Endothelial cell of umbilical vein (primary cell): ENCODE measurements at places on chromosomes 3 and 15. TPM values are rescaled to one million over a fixed set of nuclear protein-coding genes. Genes with fewer than 3 reads are reported as not detected.

The SEMA5B gene
- total RNA-seq, result 0.07 and 0.44 TPM in 2 replicates

The RUVBL1 gene
- 57.0 and 58.5 TPM in 2 replicates for total RNA-seq

The SLC27A2 gene
- total RNA-seq, result not detected in 2 replicates

The SLC2A2 gene
- total RNA-seq, result not detected in 2 replicates

The ZNF106 gene
- 51.2 and 53.5 TPM in 2 replicates for total RNA-seq

The ERICH6 gene
- total RNA-seq, result not detected in 2 replicates

The PLXNA1 gene
- total RNA-seq, result 18.4 and 18.5 TPM in 2 replicates

The CLDN18 gene
- not detected in 2 replicates for total RNA-seq

The DLEC1 gene
- not detected in 2 replicates for total RNA-seq

The REC114 gene
- not detected in 2 replicates for total RNA-seq

The TRPM1 gene
- 0.53 TPM in 1 of 2 replicates, not detected in the other for total RNA-seq

The COPG1 gene
- total RNA-seq, result 202 and 203 TPM in 2 replicates

The FSIP1 gene
- total RNA-seq, result 1.1 and 1.2 TPM in 2 replicates

The KCNMB3 gene
- total RNA-seq, result 1.7 and 2.3 TPM in 2 replicates

The SIDT1 gene
- not detected in 2 replicates for total RNA-seq

The EFHB gene
- 0.82 and 0.99 TPM in 2 replicates for total RNA-seq

The TMED3 gene
- 105 and 114 TPM in 2 replicates for total RNA-seq

The MYL3 gene
- total RNA-seq, result not detected in 2 replicates

The OR5H6 gene
- total RNA-seq, result not detected in 2 replicates

The IQCF5 gene
- not detected in 2 replicates for total RNA-seq

The TMEM40 gene
- total RNA-seq, result not detected in 2 replicates

The ADCY5 gene
- not detected in 2 replicates for total RNA-seq

The GOLGA8R gene
- total RNA-seq, result 2.0 and 2.2 TPM in 2 replicates

The NLGN1 gene
- 16.3 and 18.1 TPM in 2 replicates for total RNA-seq

The NOX5 gene
- 0.07 TPM in 1 of 2 replicates, not detected in the other for total RNA-seq

The PLA1A gene
- total RNA-seq, result not detected in 2 replicates

The TRPC1 gene
- 5.6 and 5.9 TPM in 2 replicates for total RNA-seq

The GPR149 gene
- total RNA-seq, result not detected in 2 replicates

The CSPG4 gene
- total RNA-seq, result not detected in 2 replicates

The EHD4 gene
- 126 and 128 TPM in 2 replicates for total RNA-seq

The TEX55 gene
- not detected in 2 replicates for total RNA-seq

The C2CD4B gene
- 28.4 and 31.7 TPM in 2 replicates for total RNA-seq

The SNX22 gene
- 0.14 and 0.73 TPM in 2 replicates for total RNA-seq

The LRRK1 gene
- total RNA-seq, result 18.4 and 22.1 TPM in 2 replicates
